ENCODE measurements at places on chromosomes 5 and 9.

DNA sequence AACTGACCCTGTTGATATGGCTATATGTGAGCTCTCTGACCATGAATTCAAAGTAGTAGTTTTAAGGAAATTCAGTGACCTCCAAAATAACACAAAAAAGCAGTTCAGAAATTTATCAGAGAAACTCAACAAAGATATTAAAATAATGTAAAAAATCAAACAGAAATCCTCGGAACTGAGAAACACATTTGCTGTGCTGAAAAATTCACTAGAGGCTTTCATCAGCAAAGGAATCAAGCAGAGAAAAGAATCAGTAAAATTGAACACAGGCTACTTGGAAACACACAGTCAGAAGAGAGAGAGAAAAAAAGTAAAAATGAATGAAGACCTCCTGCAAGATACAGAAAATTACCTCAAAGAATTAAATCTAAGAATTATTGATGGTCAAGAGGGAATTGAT, 417.2 kb downstream of the TMEM232 start:
- DNase-seq = no peak

GRCh38 chr5:74640954-74641734, 616 bp upstream of the ENC1 start:
- DNase-seq = peak; percentile 47

DNA sequence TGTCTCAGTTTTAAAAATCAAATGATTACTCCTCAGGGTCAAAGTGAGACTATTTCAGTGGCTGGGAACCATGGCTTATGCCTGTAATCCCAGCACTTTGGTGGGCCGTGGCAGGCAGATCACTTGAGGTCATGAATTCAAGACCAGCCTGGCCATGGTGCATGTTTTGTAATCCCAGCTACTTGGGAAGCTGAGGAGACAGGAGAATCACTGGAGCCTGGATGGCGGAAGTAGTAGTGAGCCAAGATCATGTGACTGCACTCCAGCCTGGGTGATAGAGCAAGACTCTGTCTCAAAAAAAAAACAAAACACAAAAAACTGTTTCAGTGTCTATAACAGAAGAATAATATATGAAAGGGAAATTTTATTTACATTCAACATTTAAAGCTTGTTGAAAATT, 182.9 kb downstream of the ARHGEF28 start:
- DNase-seq = peak; percentile 22

DNA sequence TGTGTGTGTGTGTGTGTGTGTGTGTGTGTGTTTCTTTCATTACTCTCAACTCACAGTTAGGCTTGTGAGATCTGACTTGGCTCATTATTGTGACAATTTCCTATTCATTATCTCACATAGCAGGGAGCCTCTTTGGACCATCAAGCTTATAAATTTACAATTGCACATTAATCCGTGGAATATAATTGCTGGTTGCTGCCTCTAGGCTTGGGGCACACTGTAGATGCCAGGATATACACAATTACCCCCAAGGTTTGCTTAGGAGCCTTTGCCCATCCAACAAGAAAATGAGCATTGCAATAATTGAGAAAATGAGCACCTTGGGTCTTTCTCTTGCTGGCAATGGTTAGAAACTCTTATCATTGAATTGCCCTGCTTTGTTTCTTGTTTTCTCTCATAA, 161.6 kb upstream of the DMRTA1 start:
- DNase-seq = no peak

DNA sequence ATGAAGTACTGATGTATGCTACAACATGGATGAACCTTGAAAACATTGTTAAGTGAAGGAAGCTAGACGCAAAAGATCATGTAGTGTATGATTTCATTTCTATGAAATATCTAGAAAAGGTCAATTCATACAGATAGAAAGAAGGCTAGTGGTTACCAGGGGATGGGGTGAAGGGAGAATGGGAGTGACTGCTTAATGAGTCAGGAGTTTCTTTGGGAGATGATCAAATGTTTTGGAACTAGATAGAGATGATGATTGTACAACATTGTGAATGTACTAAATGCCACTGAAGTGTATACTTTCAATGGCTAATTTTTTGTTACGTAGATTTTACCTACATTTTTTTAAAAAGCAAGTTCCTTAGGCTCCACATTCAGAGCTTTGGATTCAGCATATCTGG, 14.9 kb upstream of the DELE1 start:
- no peak for DNase-seq

DNA sequence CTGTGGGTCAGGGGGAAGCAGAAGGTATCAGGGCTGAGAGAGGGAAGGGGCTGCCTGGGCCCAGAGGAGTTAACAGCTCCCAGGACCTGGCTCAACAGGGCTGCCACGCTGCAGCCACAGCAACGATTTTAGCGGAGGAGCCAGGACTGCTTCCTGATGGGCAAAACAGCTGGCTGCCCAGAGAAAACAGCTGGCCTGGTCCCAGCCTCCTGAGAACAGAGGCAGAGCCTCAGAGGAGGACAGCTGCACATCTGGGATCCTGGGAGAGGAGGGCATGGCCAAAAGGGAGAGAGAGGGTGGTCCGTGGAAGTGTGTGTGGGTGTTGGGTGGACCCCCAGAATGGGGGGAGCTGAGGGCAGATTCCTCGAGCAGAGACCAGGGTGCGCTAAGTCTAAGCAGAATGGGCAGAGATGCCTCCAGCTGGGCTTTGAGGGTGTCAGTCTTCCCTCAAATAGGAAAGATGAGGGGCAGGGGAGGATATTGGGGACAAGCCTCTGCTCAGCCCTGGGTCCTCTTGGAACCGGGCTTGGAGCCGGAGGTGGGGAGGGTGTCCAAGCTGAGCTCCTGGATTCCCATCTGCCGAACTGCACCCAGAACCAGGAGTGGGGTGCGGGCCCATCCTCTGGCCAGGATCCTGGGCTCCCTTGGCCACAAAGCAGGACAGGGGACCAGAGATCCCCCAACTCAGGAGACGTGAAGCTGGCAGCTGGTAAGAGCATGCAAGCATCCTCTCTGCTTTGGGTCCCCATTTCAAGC, 9.1 kb upstream of the CERCAM start:
- DNase-seq = no peak

- DNase-seq = peak; percentile 58
These were observed 871 bp downstream of the TRIO start for GRCh38 chr5:14143841-14144585.

GRCh38 chr9:110446171-110446570, 108.5 kb upstream of the TXNDC8 start:
- DNase-seq = peak; percentile 83

DNA sequence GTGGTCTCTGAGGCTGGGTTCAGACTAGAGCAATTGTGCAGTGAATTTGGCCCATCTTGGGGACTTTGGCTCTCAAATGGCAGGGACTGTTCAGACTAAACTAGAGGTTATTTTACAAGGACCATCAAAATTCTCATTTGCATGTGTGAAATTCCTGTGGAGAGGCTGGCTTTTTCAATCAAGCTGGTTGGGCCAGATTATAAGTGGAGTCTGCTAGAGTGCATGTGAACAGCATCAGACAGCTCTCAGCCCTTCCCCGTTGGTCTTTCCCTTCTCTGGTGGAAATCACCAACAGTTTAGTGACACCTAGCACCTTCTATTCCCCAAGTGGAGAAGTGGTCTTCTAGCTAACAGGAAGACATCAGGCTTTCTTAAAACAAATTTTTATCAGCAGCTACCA, 301.3 kb downstream of the CWC27 start:
- no peak for DNase-seq

GRCh38 chr5:169656125-169656901, 19.2 kb downstream of the DOCK2 start:
- peak; percentile 80 for DNase-seq

DNA sequence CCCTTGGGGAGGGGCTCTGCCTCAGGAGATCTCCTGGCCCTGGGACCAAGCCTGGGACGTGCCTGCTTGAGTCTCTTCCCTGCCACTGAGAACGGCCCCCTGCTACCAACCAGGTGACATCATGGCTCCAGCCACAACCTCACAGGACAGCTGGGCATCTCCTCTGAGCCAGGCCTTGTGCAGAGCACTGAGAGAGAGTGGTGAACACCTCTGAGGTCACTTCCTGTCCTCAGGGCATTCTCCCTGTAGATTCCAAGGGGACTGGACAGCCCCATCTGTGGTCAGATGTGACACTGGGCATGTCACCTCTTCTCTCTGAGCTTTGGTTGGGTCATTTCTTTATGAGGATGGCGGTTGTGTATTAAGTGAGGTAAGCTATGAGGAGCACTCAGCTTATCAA, 172.0 kb downstream of the MELK start:
- DNase-seq = no peak

GRCh38 chr9:77598524-77598923, 49.6 kb downstream of the GNA14 start:
- DNase-seq = no peak

GRCh38 chr5:14322437-14323187, 179.5 kb downstream of the TRIO start:
- no peak for DNase-seq
